Activated CD8-positive, alpha-beta T cell treated with anti-CD3 and anti-CD28 coated beads for 36 hours (primary cell): ENCODE measurements at places on chromosomes 3 and 15. TPM values are rescaled to one million over a fixed set of nuclear protein-coding genes. Genes with fewer than 3 reads are reported as not detected.
A peak's percentile ranks its signal among the peaks of the same experiment; 100 is the strongest.

- no peak for DNase-seq
Observed at GRCh38 chr3:14300721-14301399, 101.5 kb upstream of the SLC6A6 start.

DNA sequence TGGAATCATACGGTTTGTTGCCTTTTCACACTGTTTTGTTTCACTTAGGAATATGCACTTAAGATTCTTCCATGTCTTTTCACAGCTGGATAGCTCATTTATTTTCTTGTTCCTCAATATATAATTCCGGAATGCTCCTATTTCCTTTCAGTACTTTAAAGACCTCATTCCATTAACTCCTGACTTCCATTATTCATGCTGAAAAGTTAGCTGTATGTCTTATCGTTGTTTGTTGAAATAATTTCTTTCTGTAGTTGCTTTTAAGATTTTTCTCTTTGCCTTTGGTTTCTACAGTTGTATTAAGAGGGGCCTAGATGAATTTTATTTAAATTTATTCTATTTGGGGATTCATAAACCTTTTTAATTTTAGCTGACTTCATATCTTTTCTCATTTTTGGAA, 122.2 kb downstream of the ANXA2 start:
- DNase-seq, result no peak

GRCh38 chr3:45677033-45677446, 12.2 kb upstream of the SACM1L start:
- peak; percentile 72 for DNase-seq

DNA sequence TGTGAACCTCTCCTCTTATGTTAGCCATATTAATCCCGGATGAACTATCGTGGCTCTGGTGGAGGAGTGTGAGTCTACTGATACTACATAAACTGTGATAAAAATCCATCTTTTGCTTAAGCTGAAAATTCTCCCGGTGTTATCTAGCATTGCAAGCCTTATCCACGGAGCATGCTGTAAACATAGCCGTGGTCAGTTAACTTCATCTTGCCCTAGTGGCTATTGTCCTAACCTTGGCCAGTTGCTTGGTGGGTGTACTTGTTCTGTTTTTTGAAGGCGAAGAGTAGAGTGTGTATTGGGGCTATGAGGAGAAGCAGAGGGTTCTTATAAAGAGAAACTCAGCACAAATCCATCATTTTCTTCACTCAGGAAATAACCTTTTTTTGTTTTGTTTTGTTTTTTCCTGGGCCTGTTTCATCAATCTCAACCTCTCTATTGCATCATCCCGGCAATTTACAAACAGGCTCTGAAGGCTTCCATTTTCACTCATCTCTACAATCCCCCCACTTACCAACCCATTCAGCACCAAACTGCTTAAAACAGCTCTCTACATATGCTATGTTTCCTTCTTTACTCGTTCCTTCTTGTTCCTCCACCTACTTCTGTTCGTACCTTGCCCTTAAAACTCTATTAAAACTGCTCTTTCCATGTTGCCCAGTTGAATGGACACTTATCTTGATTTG, 135.5 kb upstream of the PTX3 start:
- no peak for DNase-seq

- no peak for DNase-seq
Observed at GRCh38 chr3:127107002-127107401, 85.9 kb upstream of the PRR23E start.

- DNase-seq, result no peak
Observed at GRCh38 chr15:97979140-97979520, 18.6 kb downstream of the ARRDC4 start.

DNA sequence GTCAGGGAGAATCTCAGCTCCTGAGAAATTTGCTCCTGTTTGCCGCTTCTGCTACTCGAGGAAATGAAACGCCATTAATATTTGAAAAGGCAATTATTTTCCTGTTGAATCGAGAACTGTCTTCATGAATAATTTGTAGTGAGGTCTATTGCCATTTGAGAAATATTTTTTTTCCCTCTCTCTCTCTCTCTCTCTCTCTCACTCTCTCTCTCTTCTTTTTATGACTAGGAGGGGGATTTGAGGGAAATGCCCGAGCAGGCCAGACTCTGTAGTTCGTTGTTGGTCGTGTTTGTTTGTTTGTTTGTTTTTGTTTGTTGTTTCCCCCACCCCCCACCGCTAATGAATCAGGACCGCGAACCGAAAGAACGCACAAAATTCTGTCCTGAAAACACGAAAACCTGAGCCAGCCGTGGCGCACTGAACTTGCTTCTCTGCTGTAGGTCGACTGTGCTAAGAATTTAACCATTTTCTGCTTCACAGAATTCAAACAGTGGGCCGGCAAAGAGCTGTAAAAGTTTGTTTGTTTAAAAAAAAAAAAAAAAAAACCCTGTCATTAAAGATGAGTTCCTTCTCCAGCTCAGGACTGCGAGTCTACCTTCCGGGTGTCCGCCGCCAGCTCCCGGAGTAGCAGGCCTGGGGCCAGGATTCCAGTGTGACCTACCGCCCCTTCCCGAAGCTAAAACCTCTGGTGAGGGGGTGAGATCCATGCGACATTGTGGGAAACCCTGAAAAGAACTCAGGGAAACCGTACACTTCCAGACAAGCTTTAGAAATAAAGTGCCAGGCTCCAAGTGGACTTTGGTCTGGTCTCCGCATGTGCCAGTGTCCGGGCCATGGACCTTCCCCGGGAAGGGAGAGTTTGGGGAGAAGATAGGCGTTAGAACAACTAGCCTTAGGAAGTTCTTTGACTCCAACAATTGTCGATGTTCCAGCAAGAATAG, 12.1 kb downstream of the ZIC4 start:
- DNase-seq, result no peak

GRCh38 chr3:133915685-133916658, 20.3 kb upstream of the RAB6B start:
- DNase-seq, result no peak

DNA sequence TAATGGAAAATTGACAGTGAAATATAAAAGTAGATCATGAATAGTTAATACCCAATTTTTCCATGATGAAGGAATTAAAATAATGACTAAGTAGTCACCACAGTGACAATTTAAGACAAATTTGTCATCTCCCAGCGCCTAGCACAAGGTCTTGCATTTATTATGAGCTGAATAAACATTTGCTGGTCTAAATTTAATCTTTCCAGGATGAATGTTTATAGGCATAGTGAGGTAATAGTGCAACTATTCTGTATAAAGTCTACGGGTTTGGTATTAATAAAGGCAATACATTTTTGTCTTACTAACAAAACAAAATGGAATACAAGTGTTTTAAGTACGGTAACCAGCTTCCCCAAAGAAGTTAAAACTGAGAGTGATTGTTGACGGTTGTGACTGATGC, 209.3 kb downstream of the CD47 start:
- DNase-seq, result no peak

- DNase-seq, result no peak
Observed at GRCh38 chr3:180278583-180279188, 241.9 kb upstream of the PEX5L start.

GRCh38 chr15:38631119-38632075, 66.8 kb upstream of the RASGRP1 start:
- DNase-seq, result peak; percentile 54

DNA sequence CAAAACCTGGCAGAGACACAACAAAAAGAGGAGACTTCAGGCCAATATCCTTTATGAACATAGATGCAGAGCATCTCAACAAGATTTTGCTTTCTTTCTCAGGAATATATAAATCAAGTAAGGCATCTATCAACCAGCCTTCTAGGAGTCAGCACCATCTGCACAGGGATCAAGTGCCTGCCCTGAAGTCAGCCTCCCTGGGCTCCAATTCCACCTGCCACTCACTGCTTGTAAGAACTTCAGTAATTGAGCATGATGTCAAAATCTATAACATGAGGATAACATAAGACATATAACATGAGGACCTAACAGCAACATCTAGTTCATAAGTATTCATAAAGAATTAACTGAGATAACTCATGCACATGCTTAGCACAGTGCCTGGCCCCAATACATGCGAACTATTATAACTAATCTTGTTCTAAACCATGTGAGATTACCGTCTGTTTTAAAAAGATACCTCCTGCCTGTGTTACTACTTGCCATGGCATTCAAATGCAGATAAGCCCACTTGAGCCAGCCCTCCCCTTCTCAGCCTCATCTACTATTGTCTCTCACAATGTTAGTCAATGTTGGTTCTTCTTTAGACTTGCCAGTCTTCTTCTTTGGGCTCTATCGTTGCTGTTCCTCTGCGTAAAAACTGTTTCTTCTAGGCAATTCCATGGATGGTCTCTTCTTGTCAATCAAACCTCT, 91.6 kb downstream of the PLD1 start:
- DNase-seq, result no peak

GRCh38 chr3:126258670-126259069, 78.3 kb upstream of the ALDH1L1 start:
- peak; percentile 27 for DNase-seq

- DNase-seq, result no peak
Observed at GRCh38 chr3:190494907-190495306, 19.0 kb upstream of the IL1RAP start.

GRCh38 chr3:192818126-192818525, 90.8 kb upstream of the FGF12 start:
- DNase-seq, result no peak

DNA sequence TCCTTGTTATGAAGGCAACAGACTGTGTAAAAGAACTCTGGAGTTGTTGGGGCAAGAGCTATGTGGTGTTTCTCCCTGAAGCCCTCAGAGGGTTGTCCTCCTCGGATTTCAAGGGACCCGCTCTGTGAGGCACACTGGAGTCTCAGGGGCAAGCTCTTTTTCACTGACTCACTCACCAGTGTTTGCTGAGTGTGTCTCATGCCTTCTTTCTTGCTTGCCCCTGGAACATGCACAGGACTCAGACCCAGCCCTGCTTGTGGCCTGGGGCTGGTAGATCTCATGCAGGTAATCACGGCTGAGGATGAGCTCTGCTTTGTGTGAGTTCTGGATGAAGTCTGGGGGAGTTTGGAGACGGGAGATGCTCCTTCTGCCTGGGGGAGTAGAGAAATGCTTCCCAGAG, 93.7 kb downstream of the CACNA1D start:
- no peak for DNase-seq

GRCh38 chr3:53056442-53056841, 10.6 kb upstream of the SFMBT1 start:
- DNase-seq, result no peak

- DNase-seq, result no peak
Observed at GRCh38 chr15:69624155-69624520, 171.5 kb downstream of the RPLP1 start.

DNA sequence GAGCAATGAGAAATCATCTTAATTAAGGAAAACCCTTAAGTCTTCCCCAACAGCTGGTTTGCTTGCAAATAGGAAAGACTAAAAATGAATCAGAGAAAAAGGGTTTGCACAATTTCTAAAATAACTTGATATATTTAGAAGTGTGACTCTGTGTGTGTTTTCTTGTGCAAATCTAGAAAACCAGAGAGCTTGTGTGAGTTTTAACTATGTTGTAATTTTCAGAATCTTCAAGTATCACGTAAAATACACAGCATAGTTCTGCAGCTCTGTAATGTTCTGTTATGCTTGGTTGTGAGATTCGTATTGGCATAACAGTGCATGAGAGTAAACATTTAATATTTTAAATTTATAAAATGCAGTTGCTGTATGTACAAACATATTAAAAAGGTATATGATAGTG, 74.7 kb upstream of the GAP43 start:
- no peak for DNase-seq

- peak; percentile 69 for DNase-seq
Observed at GRCh38 chr3:112770032-112770626, 76.5 kb downstream of the CD200R1L start.

DNA sequence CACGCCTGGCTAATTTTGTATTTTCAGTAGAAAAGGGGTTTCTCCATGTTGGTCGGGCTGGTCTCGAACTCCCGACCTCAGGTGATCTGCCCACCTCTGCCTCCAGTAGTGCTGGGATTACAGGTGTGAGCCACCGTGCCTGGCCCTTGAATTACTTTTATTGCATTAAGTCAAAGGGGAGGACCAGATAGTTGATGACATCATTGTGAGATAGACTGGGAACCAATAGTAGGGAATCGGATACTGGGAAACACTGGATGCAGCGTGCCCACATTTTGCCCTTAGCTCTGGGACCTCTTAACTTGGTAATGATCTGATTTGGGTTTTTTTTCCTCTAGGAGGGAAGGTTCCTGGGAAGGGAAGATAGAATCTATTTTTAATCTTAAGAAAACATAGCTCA, 19.2 kb downstream of the DAG1 start:
- DNase-seq, result no peak

DNA sequence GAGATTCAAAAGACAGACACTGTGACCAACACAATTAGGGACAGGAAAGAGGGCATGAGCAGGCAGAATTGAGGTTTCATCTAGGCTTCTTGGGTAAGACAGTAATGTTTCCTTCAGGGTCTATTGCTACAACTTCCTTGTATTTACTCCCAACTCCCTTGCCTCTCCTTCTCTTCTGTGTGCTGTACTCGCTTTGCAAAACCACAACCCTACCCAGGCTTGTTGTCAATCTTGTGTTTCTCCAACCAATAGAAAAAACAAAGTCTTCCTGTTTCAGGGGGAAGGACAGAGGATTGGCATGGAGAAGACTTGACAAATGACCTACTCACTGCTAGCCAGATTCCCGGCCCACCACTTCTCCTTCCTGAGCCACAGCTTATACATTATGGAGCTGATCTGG, 36.3 kb upstream of the MASP1 start:
- no peak for DNase-seq

The GOLGA8H gene
- total RNA-seq, result 0.34 TPM

The ZPLD1 gene
- total RNA-seq, result not detected

The TNFAIP8L3 gene
- not detected for total RNA-seq

The RASGRP1 gene
- total RNA-seq, result 105 TPM

The ITGB5 gene
- total RNA-seq, result 0.41 TPM

The TSPAN3 gene
- total RNA-seq, result 27.0 TPM

The LRTM1 gene
- not detected for total RNA-seq

The EFHB gene
- total RNA-seq, result 0.77 TPM

The USF3 gene
- total RNA-seq, result 11.9 TPM

The CCR2 gene
- total RNA-seq, result 0.81 TPM

The SH2D7 gene
- not detected for total RNA-seq

The SLC35G2 gene
- total RNA-seq, result 3.0 TPM

The RARB gene
- total RNA-seq, result not detected

The ARHGAP31 gene
- total RNA-seq, result 8.0 TPM

The GABRA5 gene
- total RNA-seq, result not detected

The TRPM7 gene
- 38.8 TPM for total RNA-seq

The ZFYVE19 gene
- total RNA-seq, result 22.7 TPM

The LRRN1 gene
- total RNA-seq, result 0.98 TPM

The C3orf85 gene
- total RNA-seq, result not detected

The PRSS50 gene
- not detected for total RNA-seq

The CPLX3 gene
- not detected for total RNA-seq

The SNX22 gene
- total RNA-seq, result 1.6 TPM

The CNTN3 gene
- total RNA-seq, result not detected

The TMEM45A gene
- total RNA-seq, result 1.8 TPM

The GOLGA8S gene
- total RNA-seq, result 0.13 TPM

The IQCF5 gene
- not detected for total RNA-seq

The MESP2 gene
- not detected for total RNA-seq

The CLEC3B gene
- total RNA-seq, result not detected

The XCR1 gene
- total RNA-seq, result not detected
